Stimulated activated CD4-positive, alpha-beta T cell treated with anti-CD3 and anti-CD28 coated beads, TNF-alpha, amount 100 ng/mL, for 1 hour (primary cell): ENCODE measurements at places on chromosomes 1 and 21.

- no peak for DNase-seq
Observed at GRCh38 chr1:87194271-87194774, 134.4 kb upstream of the LMO4 start.

- DNase-seq: no peak
Observed at GRCh38 chr1:173255214-173255813, 48.2 kb upstream of the TNFSF4 start.

DNA sequence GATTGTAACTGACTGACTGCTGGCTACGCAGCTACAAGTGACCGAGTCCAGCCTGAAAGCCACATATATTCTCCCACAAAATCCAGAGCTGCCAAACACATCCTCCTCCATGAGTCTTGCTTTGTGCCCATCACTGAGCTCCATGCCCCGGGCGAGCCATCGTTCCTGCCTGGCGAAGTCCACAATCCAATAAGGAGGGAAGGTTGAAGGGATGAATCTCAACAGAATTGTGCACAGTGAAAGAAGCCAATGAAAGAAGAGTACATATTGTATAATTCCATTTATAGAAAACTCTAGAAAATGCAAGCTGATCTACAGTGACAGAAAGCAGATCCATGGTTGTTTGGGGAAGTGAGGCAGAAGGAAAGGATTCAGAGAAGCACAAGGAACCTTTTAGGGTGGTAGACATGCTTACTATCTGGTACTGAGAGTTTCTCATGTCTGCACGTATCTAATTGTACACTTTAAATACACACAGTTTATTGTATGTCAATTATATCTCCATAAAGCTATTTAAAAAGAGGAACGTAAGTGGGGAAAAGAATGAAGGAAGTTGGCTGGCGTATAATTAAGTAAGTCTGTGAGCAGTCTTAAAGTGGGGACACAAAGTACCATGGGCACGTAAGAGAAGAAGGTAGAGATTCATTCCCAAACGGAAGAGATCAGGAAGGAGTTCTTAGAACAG, 115.9 kb upstream of the JUN start:
- no peak for DNase-seq

- no peak for DNase-seq
Observed at GRCh38 chr1:214928574-214928973, 154.0 kb upstream of the KCNK2 start.

DNA sequence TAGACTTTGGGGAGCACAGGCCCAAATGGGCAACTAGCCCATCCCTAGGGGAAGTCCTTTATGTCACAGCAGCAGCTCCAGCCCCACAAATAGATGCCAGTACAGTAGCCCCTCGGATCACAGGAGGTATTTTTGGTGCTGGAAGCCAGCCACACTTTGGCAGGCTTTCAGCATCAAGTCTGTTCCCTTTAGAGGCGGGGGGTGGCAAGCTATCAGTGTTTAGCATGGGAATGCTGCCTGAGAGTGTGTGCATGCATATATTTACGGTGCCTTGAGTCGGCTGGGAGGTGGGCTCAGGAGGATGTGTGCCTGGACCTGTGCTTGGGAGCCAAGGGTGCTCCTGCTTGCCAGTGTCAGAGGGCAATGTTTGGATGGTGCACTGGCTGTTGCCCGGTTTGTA, 3.5 kb upstream of the PLXNA2 start:
- DNase-seq: no peak

DNA sequence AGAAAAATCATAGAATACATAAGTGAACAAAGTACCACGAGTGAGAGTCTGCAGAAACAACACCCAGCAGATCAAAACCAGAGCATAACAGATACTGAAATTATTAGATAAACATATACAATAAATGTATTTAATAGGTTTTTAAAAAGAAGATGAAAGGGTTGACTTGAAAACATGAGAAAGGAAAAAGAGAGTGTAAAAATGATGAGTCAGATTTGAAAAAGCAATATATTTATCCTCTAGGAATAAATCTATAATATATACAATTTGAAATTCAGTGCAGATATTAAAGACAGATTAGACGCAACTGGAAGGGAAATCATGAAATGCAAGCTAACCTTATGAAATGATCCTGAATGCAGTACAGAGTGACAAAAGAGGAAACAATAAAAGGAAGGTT, 170.2 kb upstream of the RUNX1 start:
- DNase-seq: no peak
